ENCODE measurements at places on chromosomes 1 and 21.

- no peak for DNase-seq
Observed at GRCh38 chr1:34360574-34360973, 183.9 kb downstream of the C1orf94 start.

DNA sequence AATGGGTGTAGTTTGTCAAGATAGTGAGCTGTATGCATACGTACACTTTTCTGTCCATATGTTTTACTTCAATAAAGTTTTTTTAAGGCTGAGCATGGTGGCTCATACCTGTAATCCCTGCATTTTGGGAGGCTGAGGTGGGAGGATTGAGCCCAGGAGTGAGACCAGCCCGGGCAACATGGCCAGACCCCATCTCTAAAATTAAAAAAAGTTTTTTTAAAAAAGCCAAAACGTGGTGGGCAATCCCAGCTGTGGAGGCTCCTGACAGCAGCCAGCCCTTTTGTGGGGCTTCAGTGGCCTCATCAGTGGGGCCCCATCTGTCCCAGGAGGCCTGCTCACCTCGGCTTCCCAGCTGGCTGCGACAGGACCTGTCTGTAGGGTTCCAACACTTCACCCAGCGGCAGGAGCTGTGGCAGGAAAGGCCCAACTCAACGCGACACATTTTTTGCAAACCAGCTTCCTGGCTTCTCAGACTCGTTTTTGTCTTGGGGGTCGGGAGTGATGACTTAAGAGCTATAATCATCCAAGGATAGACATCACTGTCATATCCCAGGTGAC, 56.9 kb upstream of the LBR start:
- DNase-seq, result no peak

DNA sequence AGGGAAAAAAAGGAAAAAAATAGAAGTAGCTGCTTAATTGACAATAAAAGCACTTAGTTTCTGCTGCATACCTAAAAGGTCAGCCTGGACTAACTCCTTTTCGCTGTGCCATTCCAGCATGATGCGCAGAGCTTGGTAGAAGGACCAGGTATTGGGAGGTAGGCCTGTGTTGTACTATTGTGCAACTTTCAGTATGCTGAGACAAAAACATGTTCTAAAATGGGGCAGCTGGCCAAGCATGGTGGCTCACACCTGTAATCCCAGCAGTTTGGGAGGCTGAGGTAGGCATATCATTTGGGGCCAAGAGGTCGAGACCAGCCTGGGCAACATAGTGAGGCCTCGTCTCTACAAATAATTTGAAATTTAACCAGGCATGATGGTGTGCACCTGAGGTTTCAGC, 15.0 kb upstream of the SCCPDH start:
- DNase-seq, result no peak

DNA sequence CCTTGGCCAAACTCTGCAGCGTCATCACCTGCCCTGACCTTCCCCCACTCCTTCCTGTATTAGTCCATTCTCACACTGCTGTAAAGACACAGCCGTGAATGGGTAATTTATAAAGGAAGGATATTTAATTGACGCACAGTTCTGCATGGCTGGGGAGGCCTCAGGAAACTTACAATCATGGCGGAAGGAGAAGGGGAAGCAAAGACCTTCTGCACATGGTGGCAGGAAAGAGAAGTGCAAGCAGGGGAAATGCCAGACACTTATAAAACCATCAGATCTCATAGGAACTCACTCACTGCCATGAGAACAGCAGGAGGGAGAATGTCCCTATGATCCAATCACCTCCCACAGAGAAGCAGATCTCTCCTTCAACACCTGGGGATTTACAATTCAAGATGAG, 408.5 kb downstream of the PTPRU start:
- DNase-seq, result no peak

- no peak for DNase-seq
Observed at GRCh38 chr1:42639116-42639515, 19.1 kb upstream of the PPIH start.

GRCh38 chr1:200886594-200886993, 8.1 kb upstream of the INAVA start:
- no peak for DNase-seq

- DNase-seq, result no peak
Observed at GRCh38 chr1:209168204-209168603, 415.3 kb upstream of the CAMK1G start.
